HFF-Myc (cell line): ENCODE measurements at places on chromosomes 5 and 9.

DNA sequence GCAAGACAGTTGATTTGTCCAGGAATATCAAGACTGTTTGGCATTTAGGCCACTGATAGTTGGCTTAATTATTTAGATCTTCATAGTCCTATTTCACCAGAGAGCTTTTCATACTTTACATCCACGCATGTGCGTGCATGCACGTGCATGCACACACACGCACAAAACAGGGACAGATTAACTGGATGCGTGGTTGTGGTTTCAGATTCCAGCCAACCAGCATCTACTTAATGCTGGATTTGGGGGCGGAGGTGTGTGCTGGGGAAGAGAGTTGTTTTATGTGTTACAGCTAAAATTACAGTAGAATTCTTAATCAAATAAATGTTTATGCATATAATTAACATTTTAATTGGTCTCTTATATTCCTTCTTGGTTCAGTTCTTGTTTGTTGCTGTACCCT, 7.3 kb downstream of the RNF14 start:
- DNase-seq: no peak

DNA sequence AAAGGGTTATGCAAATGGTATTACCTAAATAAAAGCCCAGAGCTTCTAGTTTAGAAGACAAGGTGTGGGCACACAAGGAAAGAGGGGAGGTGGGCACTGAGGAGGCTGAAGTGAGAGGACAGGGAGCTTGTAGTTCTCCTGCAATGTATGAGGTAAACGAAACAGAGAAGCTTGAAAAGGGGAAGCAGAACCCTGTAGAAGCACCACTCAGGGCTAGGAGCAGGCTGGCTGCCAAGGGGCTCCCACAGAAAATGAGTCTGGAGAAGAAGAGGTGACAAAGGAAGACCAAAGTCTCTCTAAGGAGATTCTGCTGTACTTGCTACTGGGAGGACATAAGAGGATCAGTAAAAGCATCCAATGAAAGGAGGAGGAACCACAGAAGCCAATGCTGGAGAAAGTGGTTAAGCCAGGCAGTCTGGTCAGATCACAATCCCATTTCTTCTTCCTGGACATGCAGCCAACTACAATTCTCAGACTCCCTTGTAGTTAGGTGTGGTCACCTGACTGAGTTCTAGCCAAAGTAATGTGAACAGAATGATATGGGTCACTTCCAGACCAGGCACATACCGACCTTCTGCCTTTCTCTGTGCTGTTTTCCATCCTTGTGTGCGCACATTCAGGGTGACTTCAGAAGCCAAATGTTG, 174.5 kb upstream of the MAP3K1 start:
- DNase-seq: no peak

GRCh38 chr9:24602693-24603352, 57.1 kb upstream of the IZUMO3 start:
- no peak for DNase-seq

- DNase-seq: no peak
These were observed 39.8 kb downstream of the ADRA1B start for GRCh38 chr5:159956074-159956473.

DNA sequence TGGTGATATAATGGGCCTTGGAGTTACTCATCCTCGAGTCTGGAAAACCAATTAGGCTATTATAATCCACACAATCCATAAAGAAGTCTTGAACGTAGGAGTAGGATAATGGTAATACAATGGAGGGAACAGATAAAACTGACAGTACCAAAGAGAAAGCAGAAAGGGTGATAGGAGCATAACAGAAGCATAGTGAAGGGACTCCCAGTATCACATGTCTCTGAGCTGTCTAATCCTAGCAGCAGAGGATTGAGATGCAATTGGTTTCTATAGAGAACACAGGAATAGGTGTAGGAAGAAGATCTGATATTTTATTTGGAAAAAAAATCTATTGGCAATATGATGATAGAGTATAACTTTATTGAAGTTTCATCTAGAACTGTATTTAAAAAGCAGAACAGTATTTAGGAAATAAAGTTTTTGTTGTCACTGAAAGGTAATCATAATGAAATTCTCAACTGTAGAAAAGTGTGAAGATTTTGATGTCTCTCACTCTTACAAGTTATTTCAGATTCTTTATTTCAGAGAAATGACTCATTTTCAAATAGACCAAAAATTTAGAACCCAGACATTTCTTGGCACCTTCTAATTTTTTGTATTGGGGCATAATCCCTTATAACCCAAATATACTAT, 25.4 kb downstream of the SRFBP1 start:
- DNase-seq: no peak

GRCh38 chr5:90655423-90655822, 96.8 kb downstream of the ADGRV1 start:
- DNase-seq: no peak

GRCh38 chr5:170363671-170364070, 25.5 kb downstream of the KCNMB1 start:
- DNase-seq: no peak

GRCh38 chr9:13915591-13916301, 398.2 kb downstream of the NFIB start:
- DNase-seq: no peak

DNA sequence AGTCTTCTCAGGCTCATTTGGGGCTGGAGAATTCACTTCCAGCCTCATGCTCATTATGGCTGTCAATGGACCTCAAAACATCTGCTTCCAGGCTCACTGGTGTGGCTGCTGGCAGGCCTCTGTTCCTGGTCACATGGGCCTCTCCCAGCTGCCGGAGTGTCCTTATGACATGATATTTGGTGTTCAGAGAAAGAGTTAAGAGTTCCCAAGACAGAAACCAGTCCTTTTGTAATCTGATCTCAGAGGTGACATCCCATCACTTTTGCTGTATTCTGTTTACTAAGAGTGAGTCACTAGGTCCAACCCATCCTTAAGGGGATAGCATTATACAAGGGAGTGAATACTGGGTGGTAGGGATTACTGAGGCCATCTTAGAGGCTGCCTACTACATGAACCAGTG, 104.6 kb downstream of the CACNA1B start:
- no peak for DNase-seq

GRCh38 chr9:128082151-128082550, 14.1 kb downstream of the SLC25A25 start:
- no peak for DNase-seq

DNA sequence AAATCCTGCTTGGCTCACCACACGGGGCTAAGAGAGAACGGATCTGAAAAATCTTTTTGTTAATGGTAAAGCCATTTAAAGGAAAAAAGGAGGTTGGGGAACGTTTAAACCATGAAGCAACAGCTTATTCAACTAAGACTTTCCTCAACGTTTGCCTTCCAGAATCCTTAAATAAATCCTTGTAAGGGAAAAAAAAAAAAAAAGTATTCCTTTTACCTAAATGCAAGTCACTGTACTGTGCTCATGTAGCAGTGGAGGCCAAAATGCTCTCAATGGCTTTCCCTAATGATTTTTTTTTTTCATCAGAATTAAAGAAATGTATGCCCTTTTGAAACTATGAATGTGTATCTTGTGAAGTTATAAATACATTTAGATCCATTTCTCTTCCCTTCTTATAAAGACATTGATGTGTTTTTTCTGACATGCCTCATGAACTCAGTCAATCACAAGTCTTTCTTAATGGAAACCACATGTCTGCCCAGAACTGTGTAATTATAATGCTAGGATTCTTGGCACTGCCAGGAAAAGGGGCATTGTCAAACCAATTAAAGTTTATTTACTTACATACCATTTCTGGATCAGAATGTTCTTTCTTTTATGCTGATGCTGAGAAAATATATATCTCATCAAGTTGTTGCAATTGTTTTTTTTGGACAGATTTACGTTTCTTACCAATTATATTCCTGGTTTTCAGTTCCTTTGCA, 107.5 kb downstream of the EBF1 start:
- no peak for DNase-seq
